ENCODE measurements at places on chromosomes 3 and 15.

DNA sequence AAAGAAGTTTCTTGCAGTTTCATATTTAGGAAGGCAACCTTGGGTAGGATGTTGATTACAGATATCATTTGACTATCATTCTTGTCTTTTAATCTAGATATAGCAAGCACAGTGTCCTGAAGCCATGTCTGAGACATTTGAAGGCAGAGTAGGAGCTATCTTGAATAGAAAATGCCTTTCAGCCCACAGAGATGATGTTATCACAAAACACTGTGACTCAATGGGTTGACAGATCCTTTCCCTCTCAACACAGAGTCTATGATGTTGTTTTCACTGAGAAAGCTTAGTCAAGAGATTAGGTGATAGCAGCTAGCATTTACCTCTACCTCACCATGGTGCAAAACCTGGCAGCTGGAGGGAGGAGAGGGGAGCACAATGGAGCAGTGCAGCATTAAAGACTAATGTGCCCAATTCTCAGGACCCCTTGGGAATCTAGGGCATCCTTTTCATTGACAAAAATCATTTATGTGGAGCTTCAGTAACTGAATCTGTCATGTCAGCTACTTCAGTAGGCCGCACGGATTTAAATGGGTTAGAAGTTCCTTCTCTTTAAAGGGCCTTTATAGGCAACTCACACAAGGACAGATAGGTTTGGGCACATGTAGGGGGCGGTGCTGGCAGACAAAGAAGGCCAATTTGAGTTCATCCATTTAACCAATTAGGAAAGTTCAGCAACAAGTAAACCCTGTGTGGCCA is 121.8 kb downstream of the AGBL1 start:
- DNase-seq = no peak

DNA sequence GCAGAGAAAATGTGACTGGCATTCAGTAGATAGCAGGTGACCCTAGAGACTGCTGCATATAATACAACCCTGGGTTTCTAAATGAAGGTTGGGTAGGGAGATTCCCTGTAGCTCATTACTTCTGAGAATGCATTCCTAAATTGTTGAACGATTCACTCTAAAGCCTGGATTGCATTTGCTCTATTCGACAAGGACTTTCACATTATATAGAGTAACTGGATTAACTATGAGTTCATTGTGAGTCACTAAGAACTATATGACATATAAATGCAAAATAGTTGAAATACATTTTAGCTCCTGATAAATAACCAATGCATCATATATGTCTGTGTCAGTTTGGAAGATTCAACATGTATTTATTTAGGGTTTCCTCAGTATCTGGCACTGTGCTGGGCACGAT is 294.7 kb upstream of the CCDC54 start:
- DNase-seq = no peak

DNA sequence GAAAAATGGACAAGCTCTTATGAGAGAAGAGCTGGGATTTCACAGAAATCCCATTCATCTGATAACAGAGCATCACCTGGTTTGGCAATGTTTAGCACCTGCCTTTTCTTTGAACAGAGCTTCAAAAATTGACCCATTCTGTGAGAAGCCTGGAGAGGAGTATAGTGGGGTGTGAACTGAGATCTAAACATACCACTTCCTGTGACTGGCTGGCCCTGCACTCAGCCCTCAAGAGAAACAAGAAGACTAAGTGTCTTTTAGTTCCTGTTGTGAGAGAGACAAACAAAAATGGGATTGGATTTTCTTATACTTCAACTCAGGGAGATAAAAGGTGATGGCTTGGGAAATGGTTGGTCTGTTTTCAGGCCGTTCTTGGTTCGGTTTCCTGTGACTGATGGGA is 1060.2 kb downstream of the ROBO1 start:
- no peak for DNase-seq

GRCh38 chr3:22122567-22122966 is 371.6 kb upstream of the ZNF385D start:
- DNase-seq = no peak

DNA sequence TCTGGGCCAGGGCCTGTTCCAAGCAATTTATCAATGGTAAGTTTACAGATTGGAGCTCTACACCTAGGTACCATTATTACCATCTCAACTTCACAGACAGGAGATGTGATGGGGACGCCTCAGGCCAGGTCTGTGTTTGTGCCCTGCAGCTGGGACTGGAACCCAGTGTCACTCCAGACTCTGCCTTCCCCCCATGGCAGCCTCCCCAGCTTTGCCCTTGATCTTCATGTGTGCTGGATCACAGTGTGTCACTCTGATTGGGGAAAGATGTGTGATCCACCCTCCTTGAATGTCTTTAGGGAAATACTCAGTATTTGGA is 59.6 kb downstream of the MGLL start:
- no peak for DNase-seq

GRCh38 chr3:129032716-129033115 is 27.9 kb upstream of the GP9 start:
- no peak for DNase-seq

DNA sequence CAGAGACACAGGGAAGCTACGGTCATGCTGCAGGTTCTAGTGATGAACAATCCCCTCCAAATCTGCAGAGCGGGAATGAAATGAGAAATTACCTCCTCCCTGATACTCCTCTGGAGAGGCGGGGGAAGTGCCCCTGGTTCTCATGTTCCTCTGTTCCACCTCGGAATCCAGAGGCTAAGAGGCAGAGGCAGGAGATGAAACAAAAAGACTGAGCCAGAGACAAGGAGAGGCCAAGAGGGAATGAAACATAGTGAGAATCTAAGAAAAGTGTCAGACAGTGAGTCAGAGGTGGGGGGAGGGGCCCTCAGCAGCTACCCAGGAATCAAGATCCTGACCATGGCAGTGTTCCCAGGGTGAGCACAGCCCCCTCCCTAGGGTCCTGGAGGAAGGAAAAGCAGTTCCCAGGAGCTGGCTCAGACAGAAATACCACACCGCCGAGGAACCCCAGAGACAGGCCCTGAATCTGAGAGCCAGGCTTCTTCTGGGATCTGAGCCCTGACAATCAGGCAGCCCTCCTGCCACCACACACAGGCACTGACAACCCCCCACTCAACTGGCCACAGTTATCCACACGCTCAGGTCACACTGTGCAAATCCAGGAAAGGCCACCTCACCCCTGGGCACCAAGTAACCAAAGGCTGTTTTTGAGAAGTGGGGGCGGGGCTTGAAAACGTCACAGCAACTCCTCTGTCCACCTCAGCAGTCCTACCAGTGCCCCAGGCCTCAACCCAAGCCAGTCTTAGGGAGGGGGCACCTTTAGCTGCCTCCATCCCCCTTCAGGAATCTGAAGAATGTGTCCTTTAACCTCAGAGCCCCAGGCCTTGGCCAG is 2.4 kb downstream of the CSRNP1 start:
- DNase-seq = peak; percentile 53

GRCh38 chr3:57142411-57142723 is 22.8 kb downstream of the IL17RD start:
- DNase-seq = no peak
